ENCODE measurements at places on chromosomes 1 and 21.

DNA sequence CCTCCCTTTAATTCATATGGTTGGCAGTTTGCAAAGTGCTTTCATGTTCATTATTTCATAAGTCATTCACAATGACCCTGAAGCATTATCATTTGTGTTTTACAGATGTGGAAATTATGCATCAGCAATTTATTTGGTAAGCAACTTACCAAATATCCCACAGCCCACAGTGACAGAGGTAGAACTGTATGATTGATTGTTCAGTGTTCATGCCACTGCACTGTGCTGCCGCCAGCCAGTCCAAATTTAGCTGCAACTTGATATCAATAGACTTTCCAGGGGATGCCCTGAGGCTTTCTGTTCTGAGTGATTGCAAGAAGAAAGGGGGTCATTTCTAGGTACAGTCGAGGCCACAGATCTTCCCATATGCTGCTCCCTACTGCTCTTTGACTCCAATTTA is 380.3 kb downstream of the PLPP3 start:
- no peak for DNase-seq

- peak; percentile 36 for DNase-seq
These were observed 131.6 kb downstream of the LHX8 start for GRCh38 chr1:75265792-75266191.

- DNase-seq = no peak
These were observed 26.8 kb upstream of the TNFRSF1B start for GRCh38 chr1:12140016-12140415.

GRCh38 chr1:234570329-234571120 is 39.5 kb downstream of the IRF2BP2 start:
- DNase-seq = no peak

- no peak for DNase-seq
These were observed 5.3 kb downstream of the OR2T6 start for GRCh38 chr1:248380854-248381253.

- peak; percentile 10 for DNase-seq
These were observed 106.7 kb upstream of the C8B start for GRCh38 chr1:57072401-57073110.

GRCh38 chr21:46120301-46121285 is 22.7 kb downstream of the COL6A2 start:
- no peak for DNase-seq

- DNase-seq = no peak
These were observed 28.3 kb downstream of the PRDX6 start for GRCh38 chr1:173505391-173505790.

- DNase-seq = no peak
These were observed 34.5 kb downstream of the SLC45A1 start for GRCh38 chr1:8352471-8352845.

GRCh38 chr1:165235155-165235776 is 121.2 kb downstream of the LMX1A start:
- DNase-seq = no peak

GRCh38 chr21:42745511-42746239 is 92.3 kb downstream of the PDE9A start:
- peak; percentile 78 for DNase-seq

- peak; percentile 78 for DNase-seq
These were observed 11.8 kb upstream of the BMP8B start for GRCh38 chr1:39800471-39800835.

DNA sequence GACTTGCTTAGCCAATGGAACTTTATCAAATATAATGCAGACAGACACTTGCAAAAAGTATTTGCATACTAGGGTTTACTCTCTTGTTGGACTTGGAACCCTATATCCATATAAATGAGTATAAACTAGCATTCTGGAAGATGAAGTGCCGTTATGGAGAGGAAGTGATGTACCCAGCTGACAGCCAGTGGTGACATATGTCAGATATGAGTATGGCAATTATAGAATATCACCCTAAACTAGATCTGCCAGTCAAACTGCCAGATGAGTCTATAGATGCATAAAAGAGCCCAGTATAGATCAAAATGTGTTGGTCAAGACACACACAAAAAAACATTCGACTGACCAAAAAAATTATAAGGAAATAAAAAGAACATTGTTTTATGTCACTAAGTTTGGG is 739.3 kb downstream of the PLA2G4A start:
- no peak for DNase-seq

GRCh38 chr1:37047542-37047941 is 13.2 kb upstream of the GRIK3 start:
- DNase-seq = no peak

DNA sequence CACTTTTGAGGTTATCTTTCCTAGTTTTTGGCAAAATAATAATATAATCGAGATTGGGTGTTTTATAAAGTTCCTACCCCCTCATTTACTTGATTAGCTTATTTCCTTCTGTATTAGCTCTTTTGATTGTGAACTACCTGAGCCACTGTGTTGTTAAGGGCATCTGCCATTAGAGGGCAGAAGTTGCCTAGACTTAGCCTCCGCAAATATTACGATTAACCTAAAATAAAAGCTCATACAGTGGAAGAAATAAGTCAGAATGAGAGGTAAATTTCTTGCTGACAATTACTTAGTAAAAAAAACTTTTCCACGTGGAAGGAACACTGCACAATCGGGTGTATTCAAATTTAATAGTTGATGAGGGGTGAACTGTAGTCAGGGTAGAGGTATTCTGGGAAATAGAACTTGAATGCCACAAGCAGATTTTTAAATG is 2.3 kb downstream of the H3-3A start:
- peak; percentile 74 for DNase-seq

GRCh38 chr1:61457526-61458040 is 267.4 kb downstream of the TM2D1 start:
- peak; percentile 30 for DNase-seq

- peak; percentile 13 for DNase-seq
These were observed 1078.3 kb downstream of the TTLL7 start for GRCh38 chr1:82920418-82921248.

DNA sequence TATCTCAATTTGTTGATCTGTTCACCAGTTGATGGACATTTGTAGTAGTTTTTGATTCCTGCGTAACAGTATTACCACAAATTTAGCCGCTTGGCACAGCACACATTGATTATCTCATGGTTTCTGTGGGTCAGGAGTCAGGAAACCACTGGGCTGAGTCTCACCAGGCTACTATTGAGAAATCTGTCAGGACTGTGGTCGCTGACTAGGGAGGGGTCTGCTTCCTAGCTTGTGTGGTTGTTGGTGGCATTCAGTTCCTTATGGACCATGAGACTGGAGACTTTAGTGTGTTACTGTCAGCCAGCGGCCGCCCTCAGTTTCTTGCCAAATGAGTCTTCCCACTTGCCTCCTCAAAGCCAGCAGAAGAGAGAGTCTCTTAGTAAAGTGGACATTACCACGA is 9.8 kb downstream of the PEX14 start:
- peak; percentile 92 for DNase-seq

DNA sequence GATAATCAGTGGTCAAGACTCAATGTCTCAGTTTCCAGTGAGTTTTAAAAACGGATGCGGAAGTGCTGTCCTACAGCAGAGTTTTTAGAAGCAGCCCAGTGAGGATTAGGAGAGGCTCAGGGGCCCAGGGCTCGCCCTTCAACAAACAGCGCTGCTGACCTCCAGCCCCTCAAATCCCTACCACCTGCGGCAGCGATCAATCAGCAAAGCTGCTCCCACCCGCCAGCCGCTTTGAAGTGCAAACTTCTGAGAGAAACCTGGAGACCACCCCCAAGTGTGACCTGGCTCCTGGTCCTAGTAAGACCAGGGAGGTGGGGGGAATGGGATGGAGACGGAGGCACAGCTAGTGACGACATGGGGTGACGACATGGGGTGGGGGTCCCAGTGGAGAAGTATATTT is 14.4 kb downstream of the ZBTB17 start:
- DNase-seq = no peak

DNA sequence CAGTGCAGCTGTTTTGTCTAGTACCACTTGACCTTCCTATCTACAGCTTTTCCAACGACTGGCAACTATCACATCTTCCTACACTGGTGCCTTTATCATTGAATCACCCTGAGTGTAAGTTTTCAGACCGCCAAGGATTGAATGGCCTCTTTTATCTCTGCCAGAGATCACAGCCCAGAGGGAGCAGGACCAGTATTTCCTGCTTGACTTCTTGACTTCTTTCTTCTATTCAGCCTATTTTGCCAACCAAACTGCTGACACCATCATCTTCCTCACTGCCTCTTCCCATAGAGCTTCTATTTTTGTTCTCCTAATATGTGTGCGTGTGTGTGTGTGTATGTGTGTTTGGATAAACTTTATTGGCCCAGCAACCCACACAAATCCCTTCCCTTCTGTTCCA is 53.8 kb downstream of the SERBP1 start:
- DNase-seq = no peak

DNA sequence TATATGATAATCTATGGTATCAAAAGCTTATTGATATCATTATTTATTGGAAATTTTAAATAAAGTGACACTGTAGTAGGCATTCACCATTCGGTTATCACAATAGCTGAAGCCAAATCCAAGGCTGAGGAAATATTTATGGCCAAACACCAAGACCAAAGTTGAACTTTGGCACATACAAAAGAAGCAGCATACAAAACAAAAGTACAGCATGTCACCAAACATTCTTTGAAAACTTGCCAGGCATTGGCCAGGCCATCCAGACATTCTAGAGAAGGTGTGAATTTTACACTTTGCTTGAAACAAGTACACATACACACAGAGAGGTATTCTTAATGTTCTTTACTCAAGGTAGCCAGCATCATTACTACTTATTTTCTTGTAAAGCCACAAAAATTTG is 544.4 kb upstream of the CXADR start:
- no peak for DNase-seq

GRCh38 chr1:14598007-14598497 is 433 bp upstream of the KAZN start:
- no peak for DNase-seq

DNA sequence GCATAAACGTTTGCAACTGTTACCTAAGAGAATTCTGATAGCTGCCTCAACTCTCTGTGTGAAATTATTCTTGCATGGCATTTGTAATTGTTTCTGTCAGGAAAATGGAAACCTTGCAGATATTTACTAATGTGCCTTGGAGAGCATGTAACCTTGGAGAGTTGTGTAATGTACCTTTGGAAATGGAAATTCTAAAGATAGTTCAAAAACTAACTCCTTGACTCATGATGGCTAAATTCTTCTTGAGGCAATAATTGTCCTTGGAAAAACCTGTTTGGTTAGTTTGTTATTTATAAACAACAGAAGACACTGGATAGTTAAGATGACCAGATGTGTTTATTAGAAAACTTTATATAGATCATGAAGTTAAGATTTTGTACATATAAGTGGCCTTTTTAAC is 1033.8 kb downstream of the PLA2G4A start:
- DNase-seq = no peak

- DNase-seq = no peak
These were observed 2.3 kb downstream of the ADGRB2 start for GRCh38 chr1:31761883-31762282.

- no peak for DNase-seq
These were observed 141.2 kb downstream of the VPS13D start for GRCh38 chr1:12371053-12371452.

DNA sequence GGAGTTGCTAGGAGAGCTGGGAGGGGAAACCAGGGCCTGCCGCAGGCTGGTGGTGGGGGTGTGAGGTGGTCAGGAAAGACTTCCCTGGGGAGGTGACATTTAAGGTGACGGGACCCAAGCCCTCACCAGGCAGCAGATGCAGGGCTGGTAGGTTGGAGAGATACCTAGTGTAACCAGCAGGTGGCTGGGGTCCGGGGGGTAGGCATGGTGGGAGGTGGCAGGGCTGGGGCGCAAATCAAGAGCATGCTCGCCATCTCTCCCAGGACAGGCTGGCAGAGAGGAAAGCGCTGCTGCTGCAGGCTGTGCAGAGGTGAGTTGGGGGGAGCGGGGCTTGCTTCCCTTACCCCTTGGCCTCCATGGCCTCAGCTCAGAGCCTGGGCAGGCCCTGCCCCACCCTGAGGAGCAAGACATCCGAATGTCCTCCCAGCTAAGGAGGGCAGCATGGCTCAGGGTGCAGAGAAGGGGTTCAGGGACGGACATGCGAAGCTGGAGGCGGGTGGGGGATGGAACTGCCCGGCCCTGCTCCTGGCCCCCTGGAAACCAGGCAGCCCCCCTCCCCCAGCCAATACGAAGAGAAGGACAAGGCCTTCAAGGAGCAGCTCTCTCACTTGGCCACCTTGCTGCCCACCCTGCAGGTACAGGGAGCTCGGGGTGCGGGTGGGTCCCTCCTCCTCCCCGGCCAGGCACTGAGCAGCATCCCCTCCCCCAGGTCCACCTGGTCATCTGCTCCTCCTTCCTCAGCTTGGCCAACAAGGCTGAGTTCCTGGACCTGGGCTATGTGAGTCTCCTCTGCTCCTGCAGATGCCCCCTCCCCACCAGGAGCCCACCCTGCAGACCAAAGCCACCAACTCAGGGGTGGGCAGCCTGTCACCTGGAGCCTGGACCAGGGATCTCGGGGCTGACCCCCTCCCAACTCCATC is 4.0 kb downstream of the RNF207 start:
- peak; percentile 49 for DNase-seq

GRCh38 chr1:232521660-232522059 is 108.3 kb downstream of the SIPA1L2 start:
- DNase-seq = no peak

- no peak for DNase-seq
These were observed 112.5 kb downstream of the ZC3H11B start for GRCh38 chr1:219500327-219500897.

DNA sequence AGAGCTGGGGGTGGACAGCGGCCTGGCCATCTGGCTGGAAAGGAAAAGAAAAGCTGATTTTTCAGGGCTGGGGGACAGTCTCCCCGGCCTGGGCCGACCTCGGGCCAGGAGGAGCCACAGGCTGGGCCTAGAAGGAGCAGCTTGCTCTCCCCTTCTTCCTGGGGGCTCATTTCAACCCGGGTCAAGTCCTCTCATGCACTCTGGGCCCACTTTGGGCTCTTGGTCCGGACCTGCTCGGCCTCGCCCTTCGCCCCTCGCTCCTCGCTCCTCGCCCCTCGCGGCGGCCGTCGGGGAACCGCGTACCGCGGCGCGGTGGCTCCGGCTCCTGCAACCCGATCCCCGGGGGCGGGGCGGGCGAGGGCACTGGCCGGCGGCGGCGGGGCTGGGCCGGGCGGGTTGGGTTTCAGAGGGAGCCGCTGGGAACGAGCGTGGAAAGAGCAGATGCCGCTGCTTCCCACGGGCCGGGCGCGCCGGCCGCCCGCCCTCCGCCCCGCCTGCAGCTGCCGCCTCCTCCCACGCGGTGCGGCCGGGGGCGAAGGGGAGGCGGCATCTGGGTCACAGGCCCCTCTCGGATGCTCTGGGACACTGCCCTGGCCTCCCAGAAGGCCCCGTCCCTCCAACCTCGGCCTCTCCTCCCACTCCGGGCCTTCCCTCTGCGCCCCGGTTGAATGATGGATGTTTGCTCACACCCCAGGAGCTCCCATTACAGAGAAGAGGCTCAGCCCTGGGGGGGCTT is 6.6 kb downstream of the HEYL start:
- DNase-seq = no peak

Data from NB4 (cell line).